Stimulated activated CD4-positive, alpha-beta T cell treated with anti-CD3 and anti-CD28 coated beads, TNF-alpha, amount 100 ng/mL, for 48 hours (primary cell): ENCODE measurements at places on chromosomes 11 and 22.
A peak's percentile ranks its signal among the peaks of the same experiment; 100 is the strongest.

GRCh38 chr11:128660947-128661346, 32.9 kb upstream of the FLI1 start:
- no peak for DNase-seq

- DNase-seq = peak; percentile 46
These were observed 47.2 kb upstream of the CD5 start for GRCh38 chr11:61054927-61055562.

DNA sequence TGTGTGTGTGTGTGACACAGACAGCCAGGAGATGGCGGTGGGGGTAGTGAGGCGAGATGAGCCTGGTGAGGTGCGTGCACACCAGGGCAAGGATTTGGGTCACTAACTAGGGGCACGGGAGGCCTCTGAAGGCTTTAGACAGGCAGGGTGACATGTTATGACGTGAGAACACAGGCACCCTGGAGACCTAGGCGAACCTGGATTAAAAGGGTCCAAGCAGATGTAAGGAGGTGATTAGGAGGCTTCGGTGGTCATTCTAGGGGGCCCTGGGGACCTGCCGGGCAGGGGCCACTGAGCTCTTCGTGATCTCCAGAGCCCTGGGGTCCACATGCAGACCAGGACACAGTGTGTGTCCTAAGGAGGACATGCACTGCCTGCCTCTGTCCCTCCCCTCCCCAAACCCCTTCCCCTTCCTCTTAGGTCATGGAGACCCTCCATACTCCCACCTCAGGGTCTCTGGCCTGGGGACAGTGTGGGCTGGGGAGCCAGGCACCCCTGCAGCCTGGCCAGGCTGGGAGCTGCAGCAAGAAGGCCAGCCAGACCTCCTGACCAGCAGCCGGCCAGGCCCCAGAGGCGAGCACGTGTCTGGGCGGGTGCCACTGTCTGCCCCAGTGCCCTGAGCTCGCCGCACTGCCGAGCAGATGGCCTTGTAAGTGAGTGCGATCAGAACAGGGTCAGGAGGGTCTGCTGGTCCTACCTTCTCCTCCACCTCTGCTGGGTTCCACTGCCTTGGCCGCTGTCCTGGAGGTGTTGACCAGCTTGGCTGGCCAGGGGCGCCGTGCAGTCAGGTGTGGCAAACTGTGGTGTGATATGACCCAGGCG, 32.1 kb downstream of the IFT27 start:
- DNase-seq = no peak

DNA sequence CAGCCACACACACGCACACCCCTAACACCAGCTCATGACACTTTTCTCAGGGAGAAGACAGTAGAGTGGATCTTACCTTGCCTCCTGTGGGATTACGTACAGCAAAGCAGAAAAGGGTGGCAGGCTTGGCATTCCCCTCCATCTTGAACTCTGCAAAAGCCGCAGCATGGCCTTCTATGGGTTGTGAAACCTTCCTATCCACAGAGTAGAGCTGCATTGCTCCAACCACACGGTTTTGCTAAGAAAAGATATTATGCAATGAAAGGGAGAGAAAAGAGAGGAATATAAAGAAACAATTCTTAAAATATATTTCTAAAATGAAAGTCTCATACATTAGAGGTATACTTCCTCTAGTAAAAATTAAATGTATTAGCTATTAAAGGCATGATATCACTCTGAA, 48.8 kb downstream of the CLTCL1 start:
- DNase-seq = no peak

DNA sequence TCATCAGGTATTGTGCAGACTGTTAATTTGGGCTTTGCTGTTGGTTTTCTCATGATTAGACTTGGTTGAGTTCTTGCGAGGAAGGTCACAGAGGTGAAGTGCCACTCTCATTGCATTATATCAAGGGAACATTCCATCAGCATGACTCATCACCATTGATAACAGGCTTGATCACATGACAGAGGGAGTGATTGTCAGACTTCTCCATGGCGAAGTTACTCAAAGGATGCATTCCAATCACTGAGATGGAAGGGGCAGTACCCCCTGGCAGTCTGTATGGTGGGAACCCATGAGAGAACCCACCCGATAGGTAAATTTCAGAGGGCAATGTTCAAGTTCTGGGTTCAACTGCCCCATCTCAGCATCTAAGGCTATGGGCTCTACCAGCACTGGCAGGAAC, 19.4 kb upstream of the P2RY2 start:
- DNase-seq = no peak

DNA sequence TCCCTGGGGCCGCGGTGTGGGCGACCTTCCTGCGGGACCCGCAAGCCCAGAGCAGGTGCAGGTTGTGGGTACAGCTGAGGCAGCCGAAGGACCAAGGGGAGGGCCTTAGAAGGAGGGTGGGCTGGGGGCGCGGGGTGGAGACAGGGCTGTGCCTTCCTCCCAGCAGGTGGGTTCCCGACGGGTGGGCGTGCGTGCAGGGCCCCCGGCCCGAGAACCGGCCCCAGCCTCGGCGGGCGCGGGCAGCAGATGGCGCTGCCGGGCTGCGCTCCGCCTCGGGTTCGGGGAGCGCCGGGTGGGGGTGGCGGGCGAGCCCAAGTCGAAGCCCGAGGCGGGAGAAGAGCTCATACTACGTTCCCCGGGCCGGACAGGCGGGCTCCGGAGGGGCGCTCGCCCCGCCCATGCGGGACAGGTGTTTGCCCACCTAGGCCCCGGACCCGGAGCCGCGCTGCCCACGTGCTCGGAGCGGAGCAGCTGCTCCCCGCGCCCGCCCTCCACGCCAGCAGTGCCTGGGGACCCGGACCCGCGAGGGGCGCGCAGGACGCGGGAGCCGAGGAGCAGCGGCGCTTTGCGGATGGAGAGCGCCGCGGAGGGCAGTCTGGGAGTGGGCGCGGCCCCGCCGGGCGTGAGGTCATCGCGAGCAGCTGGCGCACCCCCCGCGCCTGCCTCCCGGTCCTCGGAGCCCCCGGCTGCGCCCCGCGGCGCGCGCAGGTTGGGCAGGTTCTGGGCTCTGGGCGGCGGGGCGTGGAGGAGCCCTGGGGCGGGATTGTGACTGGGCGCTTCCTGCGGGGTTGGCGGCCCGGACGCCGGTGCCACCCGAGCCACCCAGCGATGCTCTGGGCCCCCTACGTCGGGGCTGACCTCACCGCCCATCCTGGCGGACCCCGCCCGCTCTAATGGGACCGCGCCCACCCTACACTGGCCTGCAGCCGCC, 25.3 kb downstream of the DUSP8 start:
- peak; percentile 51 for DNase-seq

DNA sequence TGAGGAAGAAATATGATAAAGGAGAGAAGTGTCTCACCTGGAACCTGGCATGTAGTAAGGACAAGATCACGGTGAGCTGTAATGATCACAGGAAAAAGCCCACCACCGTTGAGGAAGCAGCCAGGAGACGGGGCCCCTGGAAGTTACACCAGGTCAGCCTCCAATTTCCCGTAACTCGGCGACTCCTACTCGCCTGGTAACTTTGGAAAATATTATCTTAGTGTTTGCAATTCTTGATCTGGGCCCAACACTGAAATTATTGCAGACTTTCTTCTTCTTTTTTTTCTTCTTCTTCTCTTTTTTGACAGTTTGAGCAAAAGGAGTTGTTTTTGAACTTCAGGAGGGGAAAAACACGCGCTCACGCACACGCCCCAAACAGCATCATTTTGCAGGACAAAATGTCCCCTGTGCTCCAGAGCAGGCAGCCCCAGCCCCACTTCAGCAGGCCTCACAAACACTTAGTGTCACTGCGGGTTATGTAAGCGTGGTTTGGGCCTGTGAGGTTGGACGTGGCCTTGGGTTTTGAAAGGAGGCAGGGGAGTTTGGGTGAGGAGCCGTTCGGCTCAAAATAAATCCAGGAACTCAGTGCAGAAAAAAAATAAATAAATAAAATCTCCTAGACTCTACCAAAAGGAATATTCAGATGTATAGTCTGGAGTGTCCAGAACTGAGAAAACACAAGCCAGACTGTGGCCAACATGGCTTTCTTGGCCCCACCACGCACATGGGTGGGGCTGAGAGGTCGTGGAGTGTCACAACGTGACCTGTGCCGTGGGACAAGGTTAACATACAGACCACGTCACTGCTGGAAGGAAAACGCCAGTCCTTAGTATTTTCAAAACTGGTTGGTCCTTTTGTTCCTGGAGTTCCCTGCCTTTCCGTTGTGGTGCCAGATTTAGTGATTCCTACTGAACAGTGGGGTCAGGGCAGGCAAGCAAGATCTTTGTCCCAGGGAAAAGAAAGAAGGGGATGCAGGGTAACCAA, 26.3 kb upstream of the MN1 start:
- DNase-seq = no peak

- DNase-seq = no peak
These were observed 28.5 kb upstream of the CD82 start for GRCh38 chr11:44536788-44537516.

DNA sequence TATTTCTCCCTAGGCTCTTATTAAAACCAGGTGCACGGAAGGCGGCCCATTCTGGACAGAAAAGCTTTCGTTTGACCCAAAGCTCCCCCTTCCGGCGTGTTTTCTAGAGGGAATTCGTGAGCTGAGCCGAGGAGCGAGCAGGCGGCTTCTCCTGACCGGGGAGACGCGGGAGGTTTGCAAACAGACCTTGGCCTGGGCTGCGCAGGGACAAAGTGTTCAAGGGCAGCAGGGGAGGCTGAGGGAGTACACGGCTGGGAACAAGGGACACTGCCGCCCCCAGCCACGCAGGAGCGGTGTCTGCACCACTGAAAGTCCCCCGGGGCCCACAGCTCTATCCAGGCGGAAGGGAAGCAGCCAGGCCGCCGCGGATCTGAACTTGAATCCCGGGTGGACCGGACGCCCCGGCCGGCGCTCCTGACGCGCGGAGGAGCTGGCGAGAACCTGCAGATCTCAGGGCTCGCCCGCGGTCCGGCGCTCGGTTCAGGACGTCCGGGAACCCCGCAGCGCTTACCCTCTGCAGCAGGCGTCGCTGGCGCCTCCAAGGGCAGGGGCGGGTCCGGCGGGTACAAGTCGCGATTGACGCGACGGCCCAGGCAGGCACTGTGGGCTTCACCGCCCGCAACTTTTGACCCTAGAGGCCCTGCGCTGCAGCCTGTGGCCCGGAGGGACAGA, 101.9 kb downstream of the WT1 start:
- DNase-seq = no peak

GRCh38 chr11:102110761-102111010, 439 bp downstream of the YAP1 start:
- DNase-seq = peak; percentile 8

- DNase-seq = no peak
These were observed 30.0 kb downstream of the PARVG start for GRCh38 chr22:44210722-44211121.

GRCh38 chr11:35040221-35040942, 98.6 kb upstream of the CD44 start:
- DNase-seq = no peak

GRCh38 chr22:17234144-17234623, 14.9 kb upstream of the ADA2 start:
- no peak for DNase-seq

- no peak for DNase-seq
These were observed 246.9 kb downstream of the OPCML start for GRCh38 chr11:133285359-133285758.

- DNase-seq = no peak
These were observed 21.3 kb upstream of the PATZ1 start for GRCh38 chr22:31367426-31367825.

- DNase-seq = no peak
These were observed 10.2 kb downstream of the SSTR3 start for GRCh38 chr22:37202001-37202555.

DNA sequence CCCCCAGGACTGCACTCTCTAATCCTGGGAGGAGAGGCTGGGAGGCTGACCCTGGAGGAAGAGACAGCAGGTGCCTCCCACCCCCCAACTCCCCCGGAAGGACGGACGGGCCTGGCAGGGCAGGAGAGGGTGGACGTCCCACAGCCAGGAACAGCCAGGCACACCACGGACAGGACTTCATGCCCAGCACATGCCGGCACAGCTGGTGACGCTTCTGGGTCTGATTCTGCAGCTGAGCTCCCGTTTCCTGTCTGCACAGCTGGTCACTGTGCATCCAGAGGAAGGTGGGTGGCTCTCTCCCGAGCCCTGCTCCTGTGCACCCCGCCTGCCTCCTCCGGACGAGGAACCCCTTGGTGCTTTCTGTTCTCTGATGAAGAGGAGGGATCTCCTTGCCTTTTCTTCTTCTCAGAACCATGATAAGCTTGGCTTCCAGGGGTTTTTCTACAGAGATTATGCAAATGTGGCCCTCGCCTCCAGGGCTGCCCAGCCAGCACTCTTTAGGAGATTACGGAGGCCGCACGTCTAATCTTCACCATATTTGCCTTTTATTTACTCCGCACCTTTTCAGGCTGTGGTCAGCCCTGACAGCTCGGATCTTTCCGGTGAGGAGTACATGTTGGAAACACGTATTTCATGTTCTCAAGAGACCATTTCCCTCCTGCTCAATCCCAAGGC, 1295.8 kb downstream of the BRD1 start:
- DNase-seq = no peak

DNA sequence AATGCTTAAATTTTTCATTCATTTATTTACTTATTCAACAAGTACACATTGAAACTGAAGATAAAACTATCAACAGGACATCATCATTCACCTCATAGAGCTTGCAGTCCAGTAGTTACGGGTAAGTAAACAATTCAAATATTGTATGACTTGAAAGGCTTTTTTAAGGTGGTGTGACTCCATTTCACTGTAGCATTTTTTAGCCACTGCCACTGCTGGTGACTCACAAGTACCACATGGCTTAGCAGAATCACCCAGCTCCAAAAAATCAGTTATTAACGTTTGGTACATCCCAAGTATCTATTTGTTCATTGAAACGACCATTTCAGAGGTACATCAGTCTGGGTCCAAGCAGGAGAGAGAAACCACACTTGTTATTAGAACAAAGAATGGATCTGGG, 427.9 kb upstream of the DDI1 start:
- DNase-seq = no peak
